ENCODE measurements at places on chromosomes 12 and 14. TPM values are rescaled to one million over a fixed set of nuclear protein-coding genes. Genes with fewer than 3 reads are reported as not detected.

GRCh38 chr12:124601706-124602105 lies 34.3 kb upstream of the NCOR2 start:
- no peak for DNase-seq

GRCh38 chr14:96922986-96923385 lies 125.8 kb downstream of the VRK1 start:
- no peak for DNase-seq

CHGA gene
- not detected for total RNA-seq

DNA sequence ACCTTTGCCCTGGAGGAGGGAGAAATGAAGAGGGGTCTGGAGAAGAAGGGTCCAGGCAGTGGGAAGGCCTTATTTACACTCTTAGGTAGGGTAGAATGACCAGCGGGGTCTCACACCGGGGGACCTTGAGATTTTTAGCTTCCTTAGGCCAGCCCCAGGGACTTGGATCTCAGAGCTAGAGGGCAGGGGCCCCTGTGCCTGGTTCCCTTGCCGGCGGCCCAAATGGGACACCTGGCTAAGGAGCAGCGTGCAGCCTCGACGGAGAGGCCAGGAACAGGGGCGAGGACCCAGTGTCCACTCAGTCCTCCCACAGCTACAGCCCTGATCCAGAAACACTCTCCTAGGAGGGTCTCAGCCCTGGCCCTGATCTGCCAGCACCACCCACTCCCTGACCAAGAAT lies 41.8 kb downstream of the DIO3 start:
- DNase-seq = no peak

LHX5 gene
- not detected for total RNA-seq

DNA sequence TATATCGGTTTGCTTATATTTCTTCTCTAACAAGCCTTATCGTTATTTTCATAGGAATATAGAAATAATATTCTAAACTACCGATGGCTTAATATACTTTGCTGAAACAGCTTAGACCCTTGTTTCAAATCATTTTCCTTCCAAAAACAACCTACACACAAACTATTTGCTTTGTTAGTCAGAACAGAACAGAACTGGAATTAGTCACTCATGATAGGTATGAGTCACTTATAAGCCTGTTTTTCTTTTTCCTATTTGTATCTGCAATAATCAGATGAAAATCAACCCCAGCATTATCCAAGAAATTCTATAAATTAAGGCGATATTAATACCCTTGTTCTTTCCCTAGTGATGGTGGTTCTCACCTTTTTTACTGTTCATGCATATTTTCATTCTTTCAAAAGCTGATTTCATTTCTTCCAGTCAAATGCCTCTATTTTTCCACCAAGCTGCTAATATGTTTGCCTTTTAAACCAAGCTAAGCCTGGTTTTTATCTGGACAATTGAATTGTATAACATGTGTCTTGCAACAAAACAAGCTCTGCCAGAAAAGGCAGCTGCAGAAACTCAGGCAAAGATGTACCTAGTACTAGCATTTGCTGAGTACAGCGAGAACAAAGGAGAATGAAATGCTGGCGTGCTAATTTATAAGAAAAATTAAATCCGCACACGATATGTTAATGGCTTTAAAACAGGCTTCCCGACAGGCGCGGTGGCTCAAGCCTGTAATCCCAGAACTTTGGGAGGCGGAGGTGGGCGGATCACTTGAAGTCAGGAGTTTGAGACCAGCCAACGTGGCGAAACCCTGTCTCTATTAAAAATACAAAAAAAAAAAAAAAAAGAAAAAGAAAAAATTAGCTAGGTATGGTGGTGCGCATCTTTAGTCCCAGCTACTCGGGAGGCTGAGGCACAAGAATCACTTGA lies 1418.2 kb downstream of the AACS start:
- DNase-seq = no peak

BDKRB1 gene
- total RNA-seq = not detected

- DNase-seq = no peak
These were observed 534.2 kb downstream of the LRFN5 start for GRCh38 chr14:42140831-42141279.

DNA sequence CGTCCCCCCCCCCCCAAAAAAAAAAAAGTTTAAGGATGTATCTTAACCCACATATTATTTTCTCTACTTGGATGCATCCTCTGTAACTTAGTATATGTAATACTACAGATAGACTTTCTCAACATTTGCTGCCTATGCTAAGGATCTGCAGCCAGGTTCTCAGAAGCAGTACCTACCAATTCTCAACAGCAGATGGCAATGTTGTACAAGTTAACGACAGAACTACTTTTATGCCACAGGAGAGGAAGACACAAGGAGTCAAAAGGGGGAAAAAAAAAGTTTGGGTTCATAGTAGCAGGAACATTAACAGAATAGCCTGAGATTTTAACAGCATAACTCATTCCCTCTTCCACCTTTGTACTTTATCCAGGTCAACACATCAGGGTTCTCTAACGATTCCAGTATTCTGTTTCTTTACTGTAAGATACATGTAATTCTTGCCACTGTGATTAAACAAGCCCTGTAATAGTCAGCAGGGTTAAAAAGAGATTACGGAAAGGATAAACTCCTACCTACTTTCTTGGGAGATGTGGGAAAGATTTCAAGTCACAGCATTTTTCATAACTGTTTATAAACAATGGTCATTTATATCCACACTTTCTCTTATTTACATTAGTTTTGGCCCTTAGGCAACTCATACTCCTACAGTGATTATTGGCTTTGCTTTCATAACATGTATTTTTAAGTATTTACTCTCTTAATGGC lies 5.7 kb upstream of the NEK9 start:
- DNase-seq = peak; percentile 89

- no peak for DNase-seq
These were observed 61.5 kb upstream of the PTGR2 start for GRCh38 chr14:73789989-73790581.

- DNase-seq = no peak
These were observed 2.1 kb downstream of the WDR20 start for GRCh38 chr14:102141797-102142196.

- DNase-seq = no peak
These were observed 12.2 kb downstream of the CLMN start for GRCh38 chr14:95307402-95308041.

GRCh38 chr12:29152981-29153630 lies 4.0 kb downstream of the FAR2 start:
- no peak for DNase-seq

- no peak for DNase-seq
These were observed 2.8 kb downstream of the GPR19 start for GRCh38 chr12:12693111-12693671.

TDRD9 gene
- 0.75 TPM for total RNA-seq

DNA sequence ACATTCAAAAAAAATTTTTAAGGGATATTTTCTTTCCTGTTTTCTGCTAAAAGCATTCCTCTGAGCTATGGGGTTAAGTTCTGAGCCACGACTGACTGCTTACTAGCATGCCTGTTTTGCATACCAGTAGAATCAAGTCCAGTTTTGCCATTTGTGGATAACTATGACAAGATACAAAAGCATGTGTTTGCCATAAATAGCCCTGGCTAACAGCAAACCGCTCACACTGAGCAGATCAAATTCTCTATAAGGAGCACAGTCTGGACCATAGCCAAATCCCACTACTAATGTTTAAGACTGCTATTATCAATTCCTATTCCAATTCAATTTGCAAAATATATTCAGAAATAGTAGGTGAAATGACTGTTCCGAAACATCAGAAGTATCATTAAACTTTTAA lies 3.2 kb downstream of the CFL2 start:
- no peak for DNase-seq

GRCh38 chr12:72658615-72659014 lies 386.4 kb downstream of the TRHDE start:
- DNase-seq = no peak

GRCh38 chr12:108784270-108784669 lies 53.0 kb upstream of the CORO1C start:
- DNase-seq = no peak

All from natural killer cell (primary cell).